ENCODE measurements at places on chromosomes 5 and 9. TPM values are rescaled to one million over a fixed set of nuclear protein-coding genes. Genes with fewer than 3 reads are reported as not detected.

IFNK gene
- not detected for total RNA-seq

LHX6 gene
- 0.68 TPM for total RNA-seq

DNA sequence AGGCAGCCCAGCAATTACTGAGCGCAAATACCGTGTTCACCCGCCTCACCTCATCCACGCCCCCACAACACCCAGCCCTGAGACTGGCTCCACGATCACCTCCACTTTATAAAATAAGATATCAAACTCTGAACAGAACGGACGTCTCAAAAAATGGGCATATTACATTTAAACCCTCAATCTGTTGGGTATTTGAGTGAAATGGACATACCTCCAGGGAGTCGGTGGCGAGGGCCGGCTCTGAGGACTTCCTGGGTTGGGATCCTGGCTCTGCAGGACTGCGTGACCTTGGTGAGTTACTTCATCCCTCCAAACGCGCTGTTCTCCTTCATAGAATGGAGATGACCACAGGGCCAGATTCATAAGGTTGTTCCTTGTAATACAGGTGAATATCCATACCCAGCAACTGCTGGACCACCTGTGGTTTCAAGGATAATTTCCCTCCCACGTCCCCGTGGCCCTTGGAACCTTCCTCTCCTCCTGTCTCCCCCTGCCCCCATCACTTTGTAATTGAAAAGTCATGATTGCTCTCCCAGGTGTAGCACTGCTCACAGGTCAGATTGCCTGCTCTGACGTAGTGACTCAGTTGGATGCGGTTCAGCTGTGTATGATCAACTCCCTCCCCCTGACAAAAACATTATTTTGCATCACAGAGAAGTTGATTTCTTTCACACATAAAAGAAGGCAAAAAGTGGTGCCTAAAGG lies 135.6 kb downstream of the KCNIP1 start:
- no peak overlapping the region for H3K4me3 ChIP-seq
- H3K27ac ChIP-seq = no peak overlapping the region
- H3K4me1 ChIP-seq = no peaks in the 10 kb centered on the region
- peaks cover 6% of the 10 kb centered on the region for H3K27me3 ChIP-seq

LCN1 gene
- total RNA-seq = not detected

- H3K4me1 ChIP-seq = no peaks in the 10 kb centered on the region
- no peak overlapping the region for H3K27ac ChIP-seq
- no peak overlapping the region for H3K4me3 ChIP-seq
- DNase-seq = no peak
- no peaks in the 10 kb centered on the region for H3K27me3 ChIP-seq
- H3K36me3 ChIP-seq = peaks cover 11% of the 10 kb centered on the region
These were observed 78.3 kb downstream of the SMIM23 start for GRCh38 chr5:171863935-171864334.

DNA sequence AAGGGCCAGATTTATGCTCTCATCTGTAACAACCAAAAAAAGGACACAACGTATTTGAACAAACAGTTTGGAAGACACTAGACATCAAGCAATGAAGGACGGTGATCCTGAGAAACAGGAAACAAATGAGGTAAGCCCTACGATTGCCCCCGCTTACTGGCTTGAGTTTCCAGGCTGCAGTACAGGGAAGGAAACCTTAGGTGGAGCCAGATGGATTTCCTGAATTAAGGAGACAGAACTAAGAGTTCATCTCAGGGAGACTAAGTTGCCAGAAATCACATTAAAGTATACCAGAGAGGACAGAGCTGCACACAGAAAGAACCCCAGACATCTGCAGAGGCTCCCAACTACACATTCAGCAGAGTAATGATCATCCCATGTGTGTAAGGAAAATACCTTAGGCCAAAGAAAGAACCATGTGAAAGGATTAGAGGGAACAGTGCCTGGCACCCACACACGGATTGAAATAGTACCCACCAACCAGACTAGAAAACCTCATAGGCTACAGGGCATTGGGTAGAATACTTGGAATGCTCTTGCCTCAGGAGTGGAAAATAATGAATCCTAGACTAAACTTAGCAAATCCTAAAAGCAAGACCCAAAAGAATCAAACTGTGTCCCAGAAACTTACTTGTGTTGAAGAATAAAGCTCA lies 99.3 kb upstream of the NIPBL start:
- DNase-seq = peak; percentile 19
- H3K36me3 ChIP-seq = no peaks in the 10 kb centered on the region
- no peaks in the 10 kb centered on the region for H3K4me1 ChIP-seq
- H3K4me3 ChIP-seq = no peak overlapping the region
- no peak overlapping the region for H3K27ac ChIP-seq

CDC37L1 gene
- 12.0 TPM for total RNA-seq

DNA sequence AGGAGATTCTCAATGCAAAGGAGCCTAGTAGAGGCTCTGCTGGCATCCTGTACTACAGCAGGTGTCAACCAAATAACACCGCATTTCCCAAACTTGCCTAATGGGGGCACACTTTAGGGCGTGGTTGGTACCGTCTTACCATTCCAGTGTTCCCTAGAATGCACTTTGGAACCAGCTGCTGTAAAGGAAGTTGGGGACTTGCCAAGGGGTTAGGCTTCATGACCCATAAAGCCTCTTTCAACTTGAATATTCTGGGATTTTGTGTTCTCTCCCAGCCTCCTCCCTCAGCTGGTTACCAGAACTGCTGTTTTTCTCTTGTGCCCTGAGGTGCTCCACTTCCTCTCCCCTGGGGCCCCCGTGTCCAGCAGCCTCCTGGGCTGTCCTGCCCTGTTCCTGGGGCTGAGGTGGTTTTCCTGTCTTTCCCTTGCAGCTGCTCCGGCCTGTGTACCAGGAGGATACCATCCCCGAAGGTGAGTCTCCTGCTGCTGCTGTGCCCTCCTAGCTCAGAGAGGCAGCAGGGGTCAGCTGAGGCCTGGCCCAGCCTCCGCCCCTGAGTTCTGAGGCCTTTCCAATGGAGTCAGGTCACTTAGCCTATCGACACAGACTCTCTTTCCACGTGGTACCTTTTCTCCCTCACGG lies 44.7 kb downstream of the RGS3 start:
- H3K36me3 ChIP-seq = no peaks in the 10 kb centered on the region
- H3K4me3 ChIP-seq = no peak overlapping the region
- H3K4me1 ChIP-seq = peaks cover 53% of the 10 kb centered on the region

SPATA31E1 gene
- total RNA-seq = not detected

DNA sequence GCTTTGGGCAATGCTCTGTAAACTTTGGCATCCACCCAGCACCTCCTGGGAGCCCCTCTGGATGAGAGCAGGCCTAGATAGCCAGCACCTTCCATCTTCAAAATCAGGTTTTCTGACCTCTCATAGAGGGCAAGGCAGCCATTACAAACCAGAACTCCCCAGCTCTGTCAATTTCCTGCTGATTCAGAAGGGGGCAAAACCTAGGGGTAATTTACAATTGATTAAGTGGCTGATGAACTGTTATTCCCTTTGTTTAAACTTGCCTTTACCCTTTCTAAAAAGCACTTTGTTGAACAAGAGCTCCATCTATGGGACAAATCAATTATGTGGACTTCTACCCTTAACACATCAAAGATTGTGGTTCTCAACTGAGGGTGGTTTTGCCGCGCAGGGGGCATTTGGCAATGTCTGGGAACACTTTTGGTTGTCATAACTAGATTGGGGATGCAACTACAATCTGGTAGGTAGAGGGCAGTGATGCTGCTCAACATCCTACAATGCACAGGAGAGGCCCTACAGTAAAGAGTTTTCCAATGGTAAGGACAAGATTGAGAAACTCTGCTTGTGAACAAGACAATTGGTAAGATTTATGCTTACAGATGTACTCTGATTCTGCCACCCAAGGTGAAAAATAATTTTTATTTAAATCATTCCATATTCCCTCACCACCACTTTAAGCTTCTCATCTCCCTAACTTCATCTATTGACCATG lies 184.1 kb downstream of the MARCHF11 start:
- no peak overlapping the region for H3K4me3 ChIP-seq
- no peaks in the 10 kb centered on the region for H3K4me1 ChIP-seq
- DNase-seq = no peak
- H3K36me3 ChIP-seq = no peaks in the 10 kb centered on the region

GRCh38 chr9:36074870-36075532 lies 38.3 kb downstream of the RECK start:
- peak; percentile 69 for DNase-seq
- peaks cover 24% of the 10 kb centered on the region for H3K4me1 ChIP-seq
- no peak overlapping the region for H3K4me3 ChIP-seq
- H3K36me3 ChIP-seq = no peaks in the 10 kb centered on the region
- peak overlapping the region; percentile 41 for H3K27ac ChIP-seq
- H3K27me3 ChIP-seq = no peaks in the 10 kb centered on the region

IFNE gene
- not detected for total RNA-seq

CSF1R gene
- total RNA-seq = 0.60 TPM

IL3 gene
- total RNA-seq = not detected

DNA sequence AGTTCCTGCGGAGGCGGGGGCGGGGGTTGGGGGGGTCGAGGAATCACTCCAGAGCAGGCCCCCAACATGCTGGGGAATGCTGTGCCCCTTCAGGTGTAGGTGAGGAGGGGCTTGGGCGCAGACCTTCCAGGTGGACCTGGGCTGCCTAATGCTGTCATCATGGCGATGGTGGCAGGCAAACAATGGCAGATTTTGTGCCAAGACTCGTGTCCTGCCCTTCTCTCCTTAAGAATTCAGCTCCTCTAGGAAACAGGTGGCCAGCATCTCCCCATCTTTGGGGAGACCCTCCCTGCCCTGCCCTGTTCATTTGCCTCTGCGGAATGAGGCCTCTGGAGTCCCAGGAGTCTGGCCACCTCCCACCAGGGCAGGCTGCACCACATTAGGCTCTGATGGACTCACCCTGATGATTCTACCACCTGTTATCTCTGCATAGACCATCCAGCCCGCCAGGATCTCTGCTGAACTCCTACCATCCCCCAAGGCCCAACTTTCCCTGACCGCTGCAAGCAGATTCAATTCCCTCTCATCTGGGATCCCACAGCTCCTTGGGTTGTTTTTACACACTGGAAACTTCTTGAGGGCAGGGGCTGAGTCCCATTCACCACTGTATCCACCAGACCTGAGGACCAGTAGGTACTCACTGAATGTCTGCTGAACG lies 10.9 kb upstream of the SLC25A51 start:
- no peak for DNase-seq
- H3K27ac ChIP-seq = no peak overlapping the region
- H3K4me1 ChIP-seq = no peaks in the 10 kb centered on the region
- H3K27me3 ChIP-seq = no peaks in the 10 kb centered on the region
- no peaks in the 10 kb centered on the region for H3K36me3 ChIP-seq
- no peak overlapping the region for H3K4me3 ChIP-seq

- no peak overlapping the region for H3K4me3 ChIP-seq
- no peaks in the 10 kb centered on the region for H3K36me3 ChIP-seq
- no peak overlapping the region for H3K27ac ChIP-seq
- H3K27me3 ChIP-seq = no peaks in the 10 kb centered on the region
These were observed 96.5 kb upstream of the RPS23 start for GRCh38 chr5:82374637-82375036.

LIFR gene
- total RNA-seq = 28.1 TPM

GRCh38 chr5:139675825-139676224 lies 27.7 kb downstream of the CXXC5 start:
- no peak overlapping the region for H3K4me3 ChIP-seq
- no peaks in the 10 kb centered on the region for H3K36me3 ChIP-seq
- H3K27me3 ChIP-seq = no peaks in the 10 kb centered on the region
- H3K27ac ChIP-seq = no peak overlapping the region
- H3K4me1 ChIP-seq = peaks cover 10% of the 10 kb centered on the region

GAPT gene
- not detected for total RNA-seq

ADRB2 gene
- total RNA-seq = 2.2 TPM

- H3K4me3 ChIP-seq = no peak overlapping the region
- H3K27ac ChIP-seq = no peak overlapping the region
- DNase-seq = no peak
- no peaks in the 10 kb centered on the region for H3K4me1 ChIP-seq
- H3K27me3 ChIP-seq = no peaks in the 10 kb centered on the region
These were observed 296.9 kb downstream of the MSX2 start for GRCh38 chr5:175021321-175021720.

DNA sequence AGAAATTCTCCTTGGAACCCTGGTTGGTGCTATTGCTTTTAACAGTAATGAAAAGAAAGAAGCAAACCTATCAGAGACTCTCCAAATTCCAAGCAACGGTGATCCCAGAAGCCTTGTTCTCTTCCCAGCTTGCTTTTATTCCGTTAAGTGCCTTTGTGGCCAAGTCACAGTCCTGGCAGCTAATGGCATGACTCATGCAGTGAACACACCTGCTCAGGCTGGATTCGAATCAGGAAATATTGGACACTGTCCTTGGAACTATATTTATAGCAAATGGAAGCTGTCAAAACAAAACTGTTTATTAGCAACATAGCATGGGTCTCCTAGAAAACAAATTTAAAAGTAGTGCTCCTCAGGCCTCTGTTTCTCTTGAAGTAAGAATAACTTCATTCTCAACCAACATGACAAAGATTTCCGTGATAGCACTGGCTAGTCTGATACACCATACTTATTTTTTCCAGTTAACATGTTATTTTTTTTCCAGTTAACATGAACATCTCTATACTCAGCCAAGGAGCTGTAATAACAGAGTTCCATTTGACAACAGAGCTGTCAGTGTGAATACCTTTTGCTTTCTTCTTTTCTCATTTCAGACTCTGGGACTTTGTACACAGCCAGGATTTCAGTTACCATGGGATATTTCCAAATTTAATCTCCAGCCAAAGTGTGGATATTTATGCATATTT lies 502.4 kb downstream of the GADD45G start:
- no peaks in the 10 kb centered on the region for H3K4me1 ChIP-seq
- no peaks in the 10 kb centered on the region for H3K36me3 ChIP-seq
- peak; percentile 36 for DNase-seq
- H3K27ac ChIP-seq = no peak overlapping the region

ARID3C gene
- not detected for total RNA-seq

GRCh38 chr5:94045839-94046782 lies 304.7 kb upstream of the POU5F2 start:
- no peak overlapping the region for H3K4me3 ChIP-seq
- no peaks in the 10 kb centered on the region for H3K36me3 ChIP-seq
- H3K27me3 ChIP-seq = no peaks in the 10 kb centered on the region
- DNase-seq = no peak
- no peaks in the 10 kb centered on the region for H3K4me1 ChIP-seq
- no peak overlapping the region for H3K27ac ChIP-seq

DNA sequence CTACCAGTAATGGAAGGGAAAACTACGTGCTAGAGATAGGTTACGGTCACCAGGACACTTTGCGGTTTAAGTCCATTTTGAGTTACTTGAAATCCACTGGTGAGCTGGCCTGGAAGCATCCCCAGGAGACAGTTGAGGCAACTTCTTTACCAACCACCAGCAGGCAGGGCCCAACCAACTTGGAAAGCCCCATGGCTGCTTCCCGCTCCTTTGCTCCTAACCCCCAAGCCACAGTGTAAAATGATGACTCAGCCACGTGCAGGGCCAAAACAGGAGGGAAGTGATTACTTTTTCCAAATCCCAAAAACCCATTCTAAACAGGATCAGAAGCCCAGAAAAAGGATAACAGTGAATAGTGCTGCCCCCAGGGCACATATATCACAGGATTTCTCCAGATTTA lies 87.4 kb downstream of the PAX5 start:
- DNase-seq = no peak
- H3K36me3 ChIP-seq = no peaks in the 10 kb centered on the region
- H3K27ac ChIP-seq = no peak overlapping the region
- H3K27me3 ChIP-seq = peaks cover 22% of the 10 kb centered on the region
- no peak overlapping the region for H3K4me3 ChIP-seq
- H3K4me1 ChIP-seq = no peaks in the 10 kb centered on the region

OTULINL gene
- 27.7 TPM for total RNA-seq

PCDHA1 gene
- not detected for total RNA-seq

GRCh38 chr5:154303133-154303532 lies 112.6 kb downstream of the GALNT10 start:
- no peaks in the 10 kb centered on the region for H3K27me3 ChIP-seq
- H3K4me3 ChIP-seq = no peak overlapping the region
- H3K36me3 ChIP-seq = no peaks in the 10 kb centered on the region
- no peaks in the 10 kb centered on the region for H3K4me1 ChIP-seq

- no peak overlapping the region for H3K4me3 ChIP-seq
- H3K36me3 ChIP-seq = no peaks in the 10 kb centered on the region
- H3K27me3 ChIP-seq = no peaks in the 10 kb centered on the region
- no peak overlapping the region for H3K27ac ChIP-seq
These were observed 15.2 kb upstream of the PSIP1 start for GRCh38 chr9:15525958-15526357.

Data from transverse colon (tissue), 4 donors.